ENCODE measurements at places on chromosomes 12 and 14.

DNA sequence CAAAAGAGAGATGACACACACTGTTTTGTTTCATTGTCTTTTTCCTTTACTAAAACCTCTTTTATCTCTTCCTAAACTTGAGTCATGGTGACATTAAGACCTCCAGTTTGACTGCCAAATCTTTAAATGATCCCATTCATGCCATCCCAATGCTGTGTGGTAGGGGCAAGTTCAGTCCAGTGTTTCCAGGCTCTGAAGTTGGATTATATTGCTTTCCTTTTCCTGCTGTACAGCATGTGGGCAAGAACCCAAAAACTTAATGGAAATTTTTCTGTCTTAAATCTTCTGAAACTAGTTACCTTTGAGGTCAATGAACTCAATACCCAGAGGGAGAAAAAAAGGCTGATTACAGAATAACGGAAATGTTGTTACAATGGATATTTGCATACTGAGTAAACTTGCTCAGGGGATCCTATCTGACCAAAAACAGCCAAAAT lies 187.1 kb upstream of the FAR2 start:
- no peak for DNase-seq

DNA sequence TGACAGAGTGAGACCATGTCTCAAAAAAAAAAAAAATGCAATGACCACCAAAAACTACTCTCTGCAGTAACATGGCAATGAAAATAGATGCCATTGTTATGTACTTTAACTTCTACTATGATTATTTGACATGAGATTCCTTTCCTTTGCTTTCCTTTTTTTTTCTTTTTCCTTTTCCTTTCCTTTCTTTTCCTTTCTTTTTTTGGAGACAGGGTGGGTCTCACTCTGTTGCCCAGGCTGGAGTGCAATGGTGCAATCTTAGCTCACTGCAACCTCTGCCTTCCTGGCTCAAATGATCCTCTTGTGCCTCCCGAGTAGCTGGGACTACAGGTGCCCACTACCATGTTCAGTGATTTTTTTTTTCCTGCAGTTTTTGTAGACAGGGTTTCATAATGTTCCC lies 24.9 kb upstream of the ETFBKMT start:
- DNase-seq, result no peak

DNA sequence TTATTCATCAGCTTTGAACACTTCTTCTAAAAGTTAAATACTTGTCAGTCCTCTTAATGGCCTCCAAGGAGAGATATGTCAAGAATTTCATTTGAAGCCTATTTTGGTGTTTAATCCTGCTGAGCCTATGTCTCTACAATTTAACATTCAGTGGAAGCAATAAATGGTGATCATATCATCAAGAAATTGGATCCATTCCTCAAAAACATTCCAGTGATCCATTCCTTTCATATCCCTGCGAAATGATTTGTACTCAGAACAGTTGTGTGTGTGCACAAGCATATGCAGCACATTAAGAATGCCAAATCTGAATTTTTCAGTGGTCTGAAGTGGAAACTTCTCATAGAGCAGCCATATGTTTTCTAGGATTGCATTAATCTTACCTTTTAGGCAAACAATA lies 373.7 kb upstream of the SYT1 start:
- no peak for DNase-seq

DNA sequence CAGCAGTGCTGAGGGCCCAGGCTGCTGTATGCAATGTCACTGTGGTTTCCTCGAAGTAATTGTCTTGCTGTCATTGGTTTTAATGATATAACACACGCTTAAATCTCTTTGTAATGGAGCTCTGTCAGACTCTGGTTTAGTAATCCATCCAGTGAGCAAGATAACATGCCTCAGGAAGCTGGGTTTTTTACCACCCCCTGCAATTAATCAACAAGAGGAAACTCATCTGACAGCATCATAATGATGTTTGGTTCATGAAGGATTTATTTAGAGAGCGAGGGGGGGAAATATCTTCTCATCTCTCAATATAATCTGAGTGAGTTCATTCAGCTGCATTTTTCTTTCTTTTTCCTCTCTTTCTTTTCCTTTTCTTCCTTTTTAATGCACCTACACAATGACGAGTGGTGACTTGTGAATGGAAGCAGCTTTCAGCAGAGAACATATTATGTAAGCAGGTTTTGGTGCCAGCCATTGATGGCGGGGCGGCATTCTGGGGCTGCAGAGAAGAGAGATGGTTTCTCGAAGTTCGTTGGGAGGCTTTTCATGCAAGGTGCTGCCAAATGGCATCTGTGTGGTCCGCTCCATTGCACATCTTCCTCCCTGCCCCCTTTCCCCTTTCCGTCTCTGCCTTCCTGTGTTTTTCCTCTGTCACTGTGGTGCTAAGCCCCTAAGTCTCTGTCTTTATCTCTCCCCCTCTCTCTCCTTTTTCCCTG lies 6.7 kb downstream of the RPH3A start:
- no peak for DNase-seq

- DNase-seq, result no peak
Observed at GRCh38 chr14:104424406-104425072, 155.0 kb upstream of the C14orf180 start.

- DNase-seq, result no peak
Observed at GRCh38 chr14:52447236-52447635, 105.1 kb downstream of the TXNDC16 start.

- DNase-seq, result no peak
Observed at GRCh38 chr12:89468648-89469326, 55.8 kb downstream of the GALNT4 start.

- no peak for DNase-seq
Observed at GRCh38 chr12:32870716-32871115, 25.9 kb downstream of the PKP2 start.

DNA sequence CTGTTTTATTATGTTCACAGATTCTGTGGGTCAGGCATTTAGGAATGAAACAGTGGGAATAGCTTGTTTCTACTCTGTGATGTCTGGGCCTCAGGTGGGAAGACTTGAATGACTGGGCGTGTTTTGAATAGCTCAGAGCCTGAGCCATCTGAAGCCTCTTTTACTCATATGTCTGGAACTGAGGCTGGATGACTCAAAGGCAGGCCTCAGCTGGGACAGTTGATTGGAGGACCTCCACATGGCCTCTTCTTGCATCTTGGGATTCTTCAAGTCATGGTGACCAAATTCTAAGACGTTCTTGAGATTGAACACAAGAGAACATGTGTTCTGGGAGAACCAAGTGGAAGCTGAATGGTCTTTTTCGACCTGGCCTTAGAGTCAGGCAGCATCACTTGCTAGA lies 45.8 kb upstream of the TBX3 start:
- no peak for DNase-seq

- DNase-seq, result no peak
Observed at GRCh38 chr12:88958153-88958552, 377.9 kb upstream of the KITLG start.

- DNase-seq, result no peak
Observed at GRCh38 chr14:77148510-77149231, 7.1 kb upstream of the ZDHHC22 start.

GRCh38 chr14:65357113-65357512 lies 55.4 kb upstream of the FUT8 start:
- DNase-seq, result no peak

GRCh38 chr14:87898301-87898700 lies 94.7 kb downstream of the GALC start:
- no peak for DNase-seq

DNA sequence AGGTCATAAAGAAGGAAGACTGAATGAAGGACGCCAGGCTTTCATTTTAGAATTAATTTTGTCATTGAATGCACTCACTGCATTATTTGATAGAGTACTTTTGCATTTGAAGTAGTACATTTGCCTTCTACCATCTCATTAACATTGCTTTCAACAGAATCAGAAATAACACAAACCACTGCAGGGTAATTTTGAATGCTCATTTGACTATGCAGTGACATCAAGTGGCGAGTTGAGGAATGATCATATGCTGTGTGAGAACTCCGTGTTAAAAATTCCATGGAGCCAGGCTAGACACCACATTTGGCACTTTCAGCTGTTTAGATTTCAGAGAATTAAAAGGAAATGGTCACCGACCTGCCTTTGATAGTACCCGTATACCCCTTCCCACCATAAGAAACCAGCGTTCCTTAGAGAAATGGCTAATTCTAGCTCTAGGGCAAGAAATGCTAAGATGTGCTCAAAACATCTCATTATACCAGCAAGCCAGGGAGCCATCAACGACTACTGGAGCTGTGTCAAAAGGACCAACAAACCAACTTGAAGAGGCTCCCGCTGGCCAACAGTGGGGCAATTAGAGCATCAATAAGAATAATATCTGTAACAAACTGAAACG lies 16.5 kb downstream of the HEBP1 start:
- no peak for DNase-seq

- DNase-seq, result no peak
Observed at GRCh38 chr12:10140001-10140400, 10.0 kb upstream of the CLEC7A start.

- no peak for DNase-seq
Observed at GRCh38 chr12:130877333-130877732, 5.5 kb downstream of the RAN start.

- DNase-seq, result no peak
Observed at GRCh38 chr14:68667313-68667791, 125.5 kb downstream of the ZFP36L1 start.

GRCh38 chr14:33967138-33967537 lies 16.3 kb upstream of the EGLN3 start:
- no peak for DNase-seq

GRCh38 chr12:2034633-2035430 lies 18.0 kb upstream of the CACNA1C start:
- DNase-seq, result peak; percentile 34

DNA sequence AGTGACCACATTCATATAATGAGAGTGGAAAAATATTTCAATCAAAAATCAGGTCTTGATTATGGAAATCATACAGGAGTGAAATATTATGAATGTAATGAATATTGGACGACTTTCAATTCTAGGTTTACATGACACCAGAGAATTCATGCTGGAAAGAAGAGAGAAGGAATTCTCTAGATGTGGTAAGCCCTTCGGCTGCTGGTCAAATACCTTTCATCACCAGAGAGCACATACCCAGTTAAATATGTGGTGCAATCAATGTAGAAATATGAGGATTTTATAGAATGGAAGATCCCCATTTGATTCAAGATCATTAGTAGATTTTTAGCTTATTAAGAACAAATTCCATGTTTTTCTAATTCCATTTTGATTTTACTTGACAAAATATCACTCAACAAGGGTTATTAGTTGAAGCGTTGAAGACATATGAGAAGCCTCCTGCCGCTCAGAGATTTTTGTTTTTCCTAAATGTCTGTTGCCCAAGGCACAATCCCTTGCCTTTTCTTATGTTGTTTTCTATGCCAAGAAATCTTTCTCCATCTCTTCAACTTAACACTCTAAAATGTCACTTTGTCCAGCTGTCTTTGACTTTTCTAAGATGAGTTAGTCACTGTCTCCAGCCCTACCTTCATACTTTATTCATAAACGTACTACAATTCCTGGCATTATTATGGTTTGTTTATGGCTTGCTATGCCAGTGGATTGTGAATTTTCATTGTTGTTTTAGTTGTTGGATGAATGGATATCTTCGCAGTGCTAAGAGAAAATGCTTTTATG lies 72.8 kb upstream of the ZDHHC17 start:
- DNase-seq, result no peak

DNA sequence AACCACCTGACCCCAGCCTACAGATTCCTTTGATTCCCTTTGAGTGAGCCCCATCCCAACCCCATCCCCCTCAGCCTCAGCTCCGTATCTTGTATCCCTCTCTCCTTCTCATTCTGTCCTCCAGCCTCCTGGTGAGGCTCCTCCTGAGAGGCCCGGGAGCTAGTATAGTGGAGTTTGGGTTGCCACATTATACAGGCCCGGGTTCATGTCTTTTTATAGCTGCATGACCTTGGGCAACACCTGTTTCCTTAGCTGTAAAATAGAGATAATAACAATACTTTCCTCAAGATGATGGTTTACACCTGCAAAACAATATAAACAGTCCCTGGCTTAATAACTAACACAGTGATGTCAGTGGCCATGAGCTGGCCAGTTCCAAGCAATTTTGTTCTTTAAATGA lies 89.8 kb downstream of the STAB2 start:
- DNase-seq, result no peak

GRCh38 chr12:765840-766239 lies 13.5 kb downstream of the WNK1 start:
- no peak for DNase-seq

- no peak for DNase-seq
Observed at GRCh38 chr12:53219292-53219955, 12.4 kb upstream of the ITGB7 start.

- no peak for DNase-seq
Observed at GRCh38 chr12:8547645-8548044, 6.9 kb upstream of the CLEC4E start.

DNA sequence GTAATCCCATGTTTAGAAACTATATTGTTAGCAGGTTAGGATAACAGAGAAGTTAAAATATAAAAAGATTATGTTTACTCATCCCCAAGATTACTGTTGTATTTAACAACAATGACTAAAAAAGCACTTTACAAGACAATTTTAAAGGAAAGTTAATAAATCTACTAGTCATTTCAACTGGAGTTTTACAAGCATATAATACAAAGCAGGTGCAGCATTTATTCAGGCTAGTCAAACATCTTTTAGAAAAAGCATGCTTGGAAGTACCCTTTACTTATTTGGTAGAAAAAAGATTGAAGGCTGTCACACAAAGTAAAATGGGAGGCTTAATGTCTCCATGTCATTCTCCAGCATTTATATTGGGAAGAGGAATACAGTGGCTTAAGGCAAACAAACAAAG lies 80.6 kb downstream of the HEATR5A start:
- DNase-seq, result no peak

DNA sequence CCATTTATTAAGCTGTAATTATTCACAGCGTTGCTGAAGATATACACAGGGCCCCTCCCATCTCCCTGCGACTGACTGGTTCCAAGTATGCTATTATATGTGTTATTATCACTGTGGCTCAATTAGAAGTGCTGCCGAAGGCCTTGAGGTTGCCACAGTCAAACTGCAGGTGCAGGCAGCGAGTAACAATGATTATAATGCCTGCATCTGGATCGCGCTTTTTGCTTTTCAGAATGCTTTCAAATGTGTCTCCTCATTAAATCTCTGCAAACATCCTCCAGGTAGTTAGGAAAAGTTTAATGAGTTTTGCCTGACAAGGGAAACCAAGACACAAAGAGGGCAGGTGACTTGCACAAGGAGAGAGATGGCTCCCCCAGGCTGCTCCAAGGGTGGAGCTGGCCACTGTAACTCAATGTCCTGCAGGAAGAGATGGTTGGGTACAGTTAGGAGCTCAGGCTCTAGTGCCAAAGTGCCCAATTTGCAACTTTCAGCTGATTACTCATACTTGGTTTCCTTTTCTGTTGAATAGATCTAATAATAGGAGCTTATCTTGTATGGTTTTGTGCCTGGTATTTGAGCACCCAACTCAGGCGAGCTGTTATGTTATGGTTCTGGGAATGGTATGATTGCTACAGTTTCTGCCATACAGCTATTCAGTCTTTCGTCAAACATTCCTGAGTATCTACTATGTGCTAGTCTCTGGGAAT lies 1.7 kb upstream of the SYNE3 start:
- no peak for DNase-seq

GRCh38 chr14:71327691-71328090 lies 420.4 kb downstream of the PCNX1 start:
- no peak for DNase-seq

GRCh38 chr14:55129086-55129427 lies at the start of gene LGALS3:
Gene LGALS3 (plus strand): TSS chr14:55129252. CDS start chr14:55137374, 8,122 bp downstream.
- DNase-seq, result no peak

GRCh38 chr12:1630827-1631591 lies 2.0 kb downstream of the WNT5B start:
- no peak for DNase-seq

- DNase-seq, result no peak
Observed at GRCh38 chr14:89331398-89331797, 85.6 kb downstream of the FOXN3 start.
